Dermis blood vessel endothelial cell (primary cell): ENCODE measurements at places on chromosomes 5 and 9. TPM values are rescaled to one million over a fixed set of nuclear protein-coding genes. Genes with fewer than 3 reads are reported as not detected.

FOXD4L4 gene
- total RNA-seq = 0.09 and 0.17 TPM in 2 replicates

NREP gene
- total RNA-seq = 24.9 and 39.0 TPM in 2 replicates

SPAG8 gene
- 0.19 TPM in 1 of 2 replicates, not detected in the other for total RNA-seq

IL5 gene
- total RNA-seq = not detected in 2 replicates

SOHLH1 gene
- 0.05 TPM in 1 of 2 replicates, not detected in the other for total RNA-seq

HMGXB3 gene
- total RNA-seq = 33.2 and 45.9 TPM in 2 replicates

LCN9 gene
- total RNA-seq = not detected in 2 replicates

C9orf50 gene
- not detected in 2 replicates for total RNA-seq
